ENCODE measurements at places on chromosomes 5 and 9.

DNA sequence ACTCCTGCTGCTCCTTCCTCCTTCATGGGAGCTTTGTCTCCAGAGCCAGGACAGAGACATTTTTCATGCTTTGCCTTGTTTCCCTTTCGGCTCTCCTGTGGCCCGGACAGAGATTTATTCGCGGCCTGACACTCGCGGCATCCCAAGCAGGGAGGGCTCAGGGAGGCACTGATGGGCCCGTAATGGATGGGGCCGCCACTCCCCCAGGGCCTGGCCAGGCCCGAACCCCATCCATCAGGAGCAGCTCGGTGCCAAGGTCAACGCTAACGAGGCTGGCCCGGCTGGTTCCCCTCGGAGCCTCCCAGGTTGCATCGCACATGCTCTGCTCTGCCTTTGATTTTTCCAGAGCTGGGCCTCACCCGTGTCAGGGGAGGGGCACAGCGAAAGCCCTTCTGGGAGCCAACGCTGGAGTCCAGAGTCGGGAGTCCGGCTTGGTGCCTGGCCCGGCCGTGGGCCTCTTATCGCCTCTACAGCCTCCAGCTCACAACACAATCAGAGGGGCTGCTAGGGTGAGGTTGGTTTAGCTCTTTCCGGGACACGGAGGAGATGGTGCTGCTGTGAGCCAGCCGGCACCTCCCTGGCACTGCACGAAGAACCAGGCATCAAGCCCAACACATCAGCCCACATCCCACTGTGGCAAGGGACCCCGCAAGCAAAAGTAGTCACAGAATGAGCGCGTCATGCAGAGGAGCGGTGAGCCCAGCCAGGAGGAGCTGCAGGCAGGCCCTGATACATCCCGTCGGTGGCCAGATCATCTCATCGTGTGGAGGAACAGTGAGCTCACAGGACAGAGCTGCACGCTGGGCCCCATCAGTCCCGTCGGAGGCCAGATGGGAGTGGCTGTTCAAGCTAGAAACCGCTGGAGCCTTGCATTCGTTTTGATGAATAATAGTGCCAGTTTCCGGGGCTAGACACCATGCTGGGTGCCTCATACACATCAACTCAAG lies 72.2 kb upstream of the BARHL1 start:
- no peak for DNase-seq

GRCh38 chr5:119063579-119064379 lies 7.1 kb upstream of the DMXL1 start:
- DNase-seq: peak; percentile 48

DNA sequence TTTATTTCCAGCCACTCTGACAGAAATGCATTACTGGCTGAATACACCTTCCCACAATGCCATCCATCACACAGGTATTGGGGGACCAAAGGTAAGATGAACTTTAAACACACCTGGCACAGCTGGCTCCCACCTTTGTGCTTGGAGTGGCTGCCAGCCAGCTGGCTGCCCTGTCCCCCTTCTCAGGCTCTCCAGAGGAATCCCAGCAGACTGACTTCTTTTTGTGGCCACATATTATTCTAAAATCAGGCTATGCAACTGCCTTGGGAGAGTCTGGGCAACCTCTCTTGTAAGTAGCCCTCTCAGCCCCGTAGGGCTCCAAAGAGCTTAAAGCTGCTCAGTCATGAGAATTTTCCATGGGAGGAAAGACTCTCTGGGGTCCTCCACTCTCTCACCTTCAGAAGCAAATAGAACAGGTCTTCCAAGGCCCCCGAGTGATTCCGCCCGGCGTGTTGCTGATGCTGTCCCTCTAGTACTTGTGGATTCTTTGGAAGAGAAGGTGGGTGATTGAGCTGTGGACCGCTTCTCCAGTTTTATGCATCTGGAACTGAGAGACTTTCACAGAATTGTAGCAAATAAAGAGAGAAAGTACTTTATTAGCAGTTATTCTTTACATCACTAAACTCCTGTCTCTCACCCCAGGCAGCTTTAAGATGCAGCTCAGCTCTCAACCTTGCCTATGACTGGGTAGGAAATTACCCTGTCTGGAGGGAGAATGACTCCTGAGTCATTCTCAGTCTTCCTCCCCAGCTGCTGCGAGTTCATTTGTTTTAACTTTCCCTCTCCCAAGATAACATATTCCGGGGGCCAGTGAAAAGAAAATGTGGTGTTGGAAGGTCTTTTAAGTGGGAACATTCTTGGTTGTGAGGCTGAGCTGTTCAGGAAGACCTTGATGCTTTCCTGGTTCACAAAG lies 159.4 kb upstream of the PITX1 start:
- DNase-seq: no peak

DNA sequence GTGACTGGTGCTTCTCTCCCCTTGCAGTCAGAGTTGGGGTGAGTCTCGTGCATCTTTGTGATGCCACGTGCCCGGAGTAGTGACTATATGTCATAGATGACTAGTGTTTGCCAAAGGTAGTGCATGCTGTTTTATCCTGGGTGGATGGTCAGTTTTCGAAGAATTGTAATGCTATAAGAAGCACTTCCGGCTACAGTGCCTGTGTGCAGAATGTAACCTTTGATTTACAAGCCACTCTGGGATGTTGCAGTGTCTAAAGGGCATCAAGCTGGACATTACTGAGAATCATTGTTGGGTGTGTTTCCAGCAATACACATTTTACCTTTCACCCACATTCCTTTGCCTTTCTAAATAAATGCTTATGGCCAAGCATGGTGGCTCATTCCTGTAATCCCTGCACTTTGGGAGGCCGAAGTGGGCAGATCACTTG lies 16.7 kb downstream of the MVB12B start:
- no peak for DNase-seq

- no peak for DNase-seq
Observed at GRCh38 chr5:114727358-114727757, 365.5 kb downstream of the KCNN2 start.

GRCh38 chr5:84354101-84354500 lies 30.6 kb downstream of the EDIL3 start:
- no peak for DNase-seq

DNA sequence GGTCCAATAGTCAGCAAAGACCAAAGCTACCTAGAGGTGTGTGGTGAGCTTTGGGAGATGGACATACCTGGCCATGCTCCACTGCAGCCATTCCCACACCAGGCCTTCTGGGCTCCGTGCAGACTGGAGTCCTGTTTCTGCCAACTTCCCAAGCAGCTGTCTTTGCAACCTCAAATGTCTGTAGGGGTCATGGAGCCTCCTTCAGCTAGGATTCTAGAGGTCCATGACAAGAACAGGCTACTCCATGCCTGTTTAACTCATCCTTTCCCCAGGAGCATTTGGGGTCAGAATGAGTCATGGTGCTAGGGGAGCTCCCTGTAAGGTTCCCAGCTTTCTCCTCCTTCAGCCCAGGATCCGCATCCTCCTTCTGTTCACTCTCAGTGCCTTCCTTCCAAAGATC lies 17.1 kb downstream of the VPS13A start:
- DNase-seq: no peak

DNA sequence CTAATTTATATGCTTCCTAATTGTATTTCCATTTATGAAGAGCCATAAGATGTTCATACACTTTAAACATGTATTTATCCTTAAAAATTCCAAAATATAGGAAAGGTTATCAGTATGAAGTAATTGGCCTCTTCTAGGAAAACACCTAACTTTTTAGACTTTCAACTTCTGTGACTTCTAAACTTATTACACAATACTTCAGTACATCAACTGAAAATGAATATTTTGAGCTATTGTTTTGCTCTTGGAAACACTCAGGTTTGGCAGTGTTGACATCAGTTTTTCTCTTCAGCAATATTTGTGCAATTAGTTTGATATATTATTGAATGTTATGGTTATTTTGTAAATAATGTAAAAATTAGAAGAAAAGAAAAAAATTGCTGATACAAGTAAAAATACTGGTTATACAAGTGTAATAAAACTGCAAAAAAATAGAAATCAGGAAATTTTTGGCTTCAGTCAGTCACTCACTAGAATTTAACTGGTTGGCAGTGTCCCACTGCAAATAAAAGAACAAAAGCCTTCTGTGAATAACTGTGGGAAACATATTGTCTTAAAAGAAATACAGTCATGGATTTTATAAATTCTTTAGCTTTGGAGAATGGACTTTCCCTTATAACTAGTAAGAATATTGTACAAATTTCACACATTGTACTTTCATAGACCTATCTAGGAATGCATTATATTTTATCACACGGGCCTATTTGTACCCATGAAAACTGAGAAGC lies 635.9 kb downstream of the TLE1 start:
- no peak for DNase-seq

- no peak for DNase-seq
Observed at GRCh38 chr5:11030671-11031070, 269.6 kb upstream of the DAP start.
